Neural crest cell (in vitro differentiated cells): ENCODE measurements at places on chromosomes 1 and 21.

DNA sequence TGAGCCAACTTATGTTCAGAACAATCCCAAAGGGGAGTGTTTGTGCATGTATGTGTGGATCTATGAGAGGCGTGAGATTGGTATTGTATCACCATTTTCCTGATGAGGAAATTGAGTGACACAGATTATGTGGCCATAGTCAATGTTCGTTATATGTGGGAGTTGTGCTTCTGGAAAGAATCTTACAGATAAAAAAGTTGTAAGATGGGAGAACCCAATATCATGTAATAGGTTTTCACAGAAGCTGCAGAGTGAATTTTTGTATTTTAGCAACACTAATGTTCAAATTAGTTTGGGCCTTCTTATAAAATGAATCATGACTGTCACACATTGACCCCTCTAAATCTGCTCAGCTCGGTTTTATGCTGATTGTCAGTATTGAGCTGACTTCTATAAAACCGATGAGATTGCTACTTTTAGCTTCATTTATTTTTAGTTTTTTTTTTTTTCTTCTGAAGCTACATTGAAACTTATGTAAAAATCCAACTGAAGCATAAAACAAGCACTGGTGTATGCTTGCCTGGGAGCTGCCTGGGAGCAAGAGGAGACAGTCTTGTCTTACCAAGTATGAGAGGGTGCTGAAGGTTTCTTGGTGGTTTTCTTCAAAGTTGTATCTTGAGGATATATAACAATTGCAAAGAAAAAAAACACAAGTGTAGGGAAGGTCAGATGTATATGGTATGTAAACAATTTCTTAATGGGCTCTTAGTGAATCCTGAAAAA is 4.1 kb downstream of the RWDD3 start:
- DNase-seq = no peak

GRCh38 chr1:211715971-211716370 is 40.5 kb upstream of the NEK2 start:
- no peak for DNase-seq

GRCh38 chr1:44592208-44593145 is 81.8 kb downstream of the TMEM53 start:
- no peak for DNase-seq

DNA sequence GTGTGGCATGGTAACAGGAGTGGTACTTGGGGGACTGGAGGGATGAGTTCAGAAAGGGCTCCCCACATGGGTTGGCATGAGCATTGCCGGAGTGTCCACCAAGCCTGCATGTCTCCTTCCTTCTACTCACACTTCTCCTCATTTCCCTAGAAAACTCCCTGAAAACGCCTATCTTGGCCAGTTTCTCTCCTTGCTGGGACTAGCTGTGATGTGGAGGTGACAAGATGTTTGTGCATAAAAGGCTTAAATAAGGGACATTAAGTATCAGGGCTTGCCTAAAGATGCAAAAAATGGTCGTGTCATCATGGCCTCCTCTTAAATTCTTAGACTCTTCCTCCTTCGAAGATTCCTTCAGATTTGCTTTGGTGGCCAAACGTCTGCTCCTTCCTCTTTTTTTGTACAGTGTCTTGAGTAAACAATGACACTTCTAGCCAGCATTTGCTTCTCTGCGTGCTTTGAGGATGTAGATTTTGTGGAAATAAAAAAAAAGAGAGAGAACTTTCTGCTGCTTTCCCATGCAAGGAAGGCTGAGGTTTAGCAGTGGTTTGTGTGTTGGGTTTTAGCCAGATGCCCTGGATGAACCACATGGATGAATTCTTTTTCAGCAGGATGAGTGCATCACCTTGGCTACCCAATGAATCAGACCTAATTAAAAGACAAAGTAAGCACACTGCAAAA is 239.1 kb upstream of the IRF2BP2 start:
- DNase-seq = no peak

DNA sequence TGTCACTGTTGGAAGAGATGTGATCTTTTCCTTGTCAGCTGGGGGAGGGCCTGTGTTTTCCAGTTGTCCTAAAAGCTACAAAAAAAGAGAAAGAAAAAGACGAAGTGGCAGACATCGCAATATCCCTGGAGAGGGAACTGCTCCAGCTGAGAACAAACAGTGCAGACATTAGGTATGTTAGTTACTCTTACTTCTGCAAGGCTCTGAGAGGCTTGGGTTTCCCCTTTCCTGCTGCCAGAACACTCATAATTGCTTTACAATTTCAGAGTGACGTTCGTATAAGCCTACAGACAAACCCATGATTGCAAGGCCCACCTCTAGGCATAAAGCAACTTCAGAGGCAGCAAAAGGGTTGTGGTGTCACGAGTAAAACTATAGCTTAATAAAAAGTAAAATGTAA is 31.1 kb downstream of the CD160 start:
- DNase-seq = no peak

DNA sequence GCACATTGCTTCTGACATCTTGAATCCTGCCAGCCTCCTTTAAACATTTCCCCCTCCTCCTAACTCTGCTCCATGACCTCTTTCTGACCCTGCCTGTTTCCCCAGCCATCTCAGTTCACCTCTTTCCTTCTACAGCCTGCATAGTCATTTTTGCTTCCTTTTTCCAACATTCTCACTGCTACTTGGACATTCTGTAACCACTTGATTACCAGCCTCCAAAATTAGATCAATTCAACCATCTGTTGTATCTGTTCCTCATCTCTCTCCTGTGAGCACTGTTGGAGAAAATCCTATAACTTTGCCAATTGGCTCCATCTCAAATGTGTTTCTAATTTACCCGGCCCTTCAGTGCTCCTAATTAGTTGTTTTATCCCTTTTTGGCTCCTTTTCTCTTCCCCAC is 27.5 kb upstream of the GPR88 start:
- DNase-seq = no peak

DNA sequence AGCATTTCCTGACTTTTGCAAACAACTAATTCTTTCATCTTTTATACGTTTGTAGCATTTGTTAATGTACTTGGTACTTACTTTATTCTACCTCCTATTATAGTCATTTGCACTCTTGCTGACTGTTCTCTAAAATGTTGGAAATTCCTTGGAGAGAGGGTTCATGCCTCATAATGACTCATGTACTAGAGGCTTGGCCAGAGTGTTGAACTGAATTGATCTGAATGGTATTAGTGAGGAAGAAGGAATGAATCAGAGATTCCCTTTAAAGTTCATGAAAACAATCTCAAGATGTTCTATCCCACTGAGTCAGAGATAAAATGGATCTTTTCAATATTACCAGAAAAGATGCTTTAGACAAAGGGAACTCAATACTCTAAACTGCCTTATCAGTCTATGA is 383.4 kb downstream of the SEC16B start:
- DNase-seq = no peak

GRCh38 chr1:201666645-201667044 is 127.7 kb downstream of the NAV1 start:
- no peak for DNase-seq

DNA sequence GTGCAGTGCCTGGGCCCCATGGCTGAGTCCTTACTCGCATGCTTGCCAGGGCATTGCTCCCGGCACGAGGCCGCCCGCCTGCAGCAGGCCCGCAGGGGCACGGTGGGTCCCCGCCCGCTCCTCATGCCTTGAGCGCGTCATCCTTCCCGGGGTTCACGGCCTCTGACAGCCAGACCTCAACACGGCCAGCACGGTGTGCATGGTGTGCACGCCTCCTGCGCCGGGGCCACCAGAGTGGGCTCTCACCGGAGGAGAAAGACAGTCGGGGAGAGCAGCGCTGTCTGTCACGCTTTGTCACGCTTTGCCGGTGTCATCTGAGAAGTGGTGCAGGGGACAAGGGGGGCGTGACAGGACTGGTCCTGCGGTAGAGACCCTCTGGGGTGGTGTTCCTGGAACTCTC is 11.9 kb upstream of the COL18A1 start:
- DNase-seq = no peak

DNA sequence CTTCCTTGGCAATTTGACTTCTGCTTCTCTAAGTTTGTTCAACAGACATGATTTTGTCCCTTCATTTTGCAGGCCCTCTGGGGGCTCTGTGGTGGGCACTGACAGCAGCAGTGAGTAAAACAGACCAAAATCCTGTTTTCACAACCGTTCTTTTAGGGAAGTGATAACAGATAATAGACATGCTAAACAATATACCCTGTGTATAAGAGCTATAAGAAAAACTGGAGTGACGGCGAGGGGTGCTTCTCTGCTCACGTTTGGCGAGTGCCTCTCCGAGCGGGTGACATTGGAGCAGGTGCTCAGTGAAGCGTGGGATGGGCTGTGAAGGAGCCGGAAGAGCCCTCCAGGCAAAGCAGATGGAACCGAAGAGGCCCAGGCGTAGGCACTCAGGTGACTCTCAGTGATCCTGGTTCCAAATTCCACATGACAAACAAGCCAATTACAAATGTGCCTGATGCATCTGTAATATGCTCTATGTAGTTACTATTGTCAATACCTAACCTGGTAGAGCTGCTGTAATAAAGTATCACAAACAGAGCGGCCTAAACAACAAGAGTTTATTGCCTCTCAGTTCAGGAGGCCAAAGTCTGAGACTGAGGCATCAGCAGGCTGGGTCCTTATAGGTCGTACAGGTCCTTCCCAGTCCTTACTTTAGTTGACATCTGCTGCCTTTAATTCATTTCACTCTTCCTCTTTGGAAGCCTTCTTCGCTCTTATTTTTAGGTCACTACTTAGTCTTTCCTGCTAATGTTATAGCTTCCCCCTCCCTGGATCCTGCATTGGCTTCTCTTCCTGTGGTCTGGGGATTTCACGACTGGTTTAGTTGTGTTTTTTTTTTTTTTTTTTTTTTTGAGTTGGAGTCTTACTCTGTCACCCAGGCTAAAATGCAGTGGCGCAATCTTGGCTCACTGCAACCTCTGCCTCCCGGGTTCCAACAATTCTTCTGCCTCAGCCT is 20.1 kb downstream of the OR2B11 start:
- no peak for DNase-seq

DNA sequence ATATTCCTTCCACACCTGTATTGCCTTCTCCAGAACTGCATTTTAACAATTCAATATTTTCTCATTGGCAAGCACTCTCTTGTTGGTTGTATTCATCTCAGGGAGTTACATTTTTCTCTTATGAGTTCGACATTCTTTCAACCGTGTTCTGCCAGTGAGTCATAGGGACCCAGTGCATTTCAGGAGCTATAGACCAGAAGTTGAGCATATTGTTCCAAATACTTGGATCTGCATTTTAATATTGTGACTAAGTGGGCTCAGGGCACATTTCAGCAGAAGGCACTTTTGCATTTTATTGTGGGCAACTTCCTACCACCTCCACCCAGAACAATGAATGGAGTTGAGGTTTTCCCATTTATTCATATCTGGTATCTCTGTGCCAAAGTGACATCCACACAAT is 132.8 kb downstream of the TNFSF18 start:
- no peak for DNase-seq

DNA sequence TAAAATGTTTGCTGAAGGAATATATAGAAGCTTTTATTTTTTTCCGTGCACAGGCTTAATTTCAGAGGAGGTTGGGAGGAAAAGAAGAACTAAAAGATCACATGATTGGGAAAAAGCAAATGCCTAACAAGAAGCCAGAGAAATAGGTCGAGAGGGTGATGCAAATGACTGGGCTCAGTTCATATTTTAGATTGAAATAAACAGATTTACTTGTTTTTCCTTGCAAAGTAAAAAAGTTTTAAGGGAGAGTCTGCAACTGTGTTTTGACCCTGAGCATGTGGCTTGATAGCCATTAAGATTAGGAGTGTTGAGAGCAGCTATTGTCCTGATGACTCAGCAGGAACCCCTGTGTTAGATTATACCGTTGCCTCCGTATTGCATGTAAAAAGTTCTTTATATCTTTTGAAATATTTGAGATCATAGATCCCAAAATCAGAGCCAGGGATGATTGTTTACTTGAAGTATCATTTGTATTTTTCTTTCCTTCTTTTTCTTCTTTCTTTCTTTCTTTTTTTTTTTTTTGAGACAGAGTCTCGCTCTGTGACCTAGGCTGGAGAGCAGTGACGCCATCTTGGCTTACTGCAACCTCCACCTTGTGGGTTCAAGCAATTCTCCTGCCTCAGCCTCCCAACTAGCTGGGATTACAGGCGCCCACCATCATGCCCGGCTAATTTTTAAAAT is 20.2 kb downstream of the CLIC4 start:
- DNase-seq = no peak

- DNase-seq = no peak
Observed at GRCh38 chr21:42964546-42965210, 9.7 kb upstream of the PKNOX1 start.

DNA sequence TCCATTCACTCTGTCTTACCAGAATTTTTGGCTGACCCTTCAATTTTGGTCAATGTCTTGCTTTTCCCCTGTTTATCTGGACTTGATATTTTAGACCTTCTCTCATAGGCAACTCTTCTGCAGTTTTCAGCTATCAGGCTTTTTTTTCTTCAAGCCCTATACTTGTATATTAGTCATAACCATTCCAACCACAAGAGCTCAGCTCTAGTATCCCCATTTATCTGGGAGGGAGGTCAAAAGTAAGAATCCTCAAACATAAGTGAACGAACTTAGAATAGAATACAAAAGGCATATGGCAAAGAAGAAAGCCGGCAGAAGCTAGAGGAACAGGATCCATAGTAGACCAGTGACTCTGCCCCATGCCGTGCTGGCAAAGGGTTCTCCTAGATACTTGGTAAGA is 45.9 kb upstream of the TNFSF4 start:
- no peak for DNase-seq

DNA sequence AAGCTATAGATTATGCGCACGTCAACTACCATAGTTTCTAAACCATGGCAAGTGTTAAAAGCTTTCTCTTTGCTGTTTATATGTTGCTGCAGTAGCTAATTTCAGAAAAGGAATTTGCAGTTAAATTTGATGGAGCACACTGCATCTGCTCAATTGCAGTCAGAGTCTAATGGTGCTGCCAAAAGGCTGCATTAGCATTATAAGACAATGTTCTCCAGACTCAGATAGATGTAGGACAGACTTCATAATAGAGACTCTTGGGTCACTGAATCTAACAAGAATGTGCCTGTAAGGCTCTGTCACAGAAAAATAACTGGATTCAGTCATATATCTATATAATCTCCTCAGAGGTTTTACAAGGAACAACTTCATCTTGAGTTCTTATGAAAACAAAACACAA is 198.3 kb downstream of the OLFM3 start:
- DNase-seq = no peak

GRCh38 chr1:18429654-18430053 is 51.1 kb upstream of the KLHDC7A start:
- DNase-seq = no peak

DNA sequence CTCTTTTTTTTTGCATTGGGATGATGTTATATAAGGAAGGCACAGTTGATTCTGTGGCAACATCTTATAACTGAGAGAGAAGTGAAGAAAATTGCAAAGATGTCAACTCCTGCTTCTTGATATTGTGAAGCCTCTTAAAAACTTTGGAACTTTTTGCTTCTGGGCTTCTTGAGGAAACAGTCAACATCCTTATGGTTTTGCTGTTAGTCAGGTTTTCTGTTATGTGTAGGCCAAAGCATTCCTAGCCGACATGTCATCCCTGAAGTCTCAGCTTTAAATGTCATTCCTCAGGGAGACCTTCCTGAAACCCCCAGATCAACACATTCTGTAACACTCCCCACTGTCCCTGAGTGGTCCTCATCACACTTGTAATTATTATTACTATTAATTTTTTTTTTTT is 12.6 kb downstream of the FALEC start:
- no peak for DNase-seq

- DNase-seq = no peak
Observed at GRCh38 chr21:44972821-44973220, 33.0 kb downstream of the SLX9 start.

GRCh38 chr1:67710417-67710816 is 25.4 kb downstream of the GADD45A start:
- no peak for DNase-seq
